Renal cortical epithelial cell (primary cell): ENCODE measurements at places on chromosomes 4 and X. TPM values are rescaled to one million over a fixed set of nuclear protein-coding genes. Genes with fewer than 3 reads are reported as not detected.

DNA sequence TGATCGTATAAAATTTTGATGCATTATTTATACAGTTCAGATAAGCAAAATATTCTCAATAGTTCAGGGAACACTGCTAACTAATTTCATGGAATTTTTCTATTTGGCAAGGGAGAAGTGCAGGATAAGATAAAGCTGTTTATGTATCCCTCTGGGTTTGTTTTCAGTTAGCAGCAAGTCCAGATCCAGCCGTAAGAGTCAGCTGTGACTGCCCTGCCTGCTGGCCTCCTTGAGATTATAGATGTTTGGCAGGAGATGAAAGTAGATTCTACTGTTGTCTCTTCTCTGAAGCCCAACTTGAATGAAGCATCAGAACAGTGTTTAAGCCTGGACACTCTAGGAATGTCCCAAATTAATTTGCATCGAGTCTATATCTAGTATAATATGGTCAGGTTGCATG lies 29.5 kb downstream of the ANTXR2 start:
- DNase-seq: no peak

- peak; percentile 19 for DNase-seq
These were observed 140.3 kb upstream of the CXCL13 start for GRCh38 chr4:77465271-77465670.

- no peak for DNase-seq
These were observed 41.9 kb upstream of the NSG1 start for GRCh38 chr4:4344915-4345527.

GRCh38 chr4:28675582-28675981 lies 1814.9 kb downstream of the STIM2 start:
- DNase-seq: no peak

- no peak for DNase-seq
These were observed 48.0 kb upstream of the TMEM131L start for GRCh38 chr4:153418121-153418520.

DNA sequence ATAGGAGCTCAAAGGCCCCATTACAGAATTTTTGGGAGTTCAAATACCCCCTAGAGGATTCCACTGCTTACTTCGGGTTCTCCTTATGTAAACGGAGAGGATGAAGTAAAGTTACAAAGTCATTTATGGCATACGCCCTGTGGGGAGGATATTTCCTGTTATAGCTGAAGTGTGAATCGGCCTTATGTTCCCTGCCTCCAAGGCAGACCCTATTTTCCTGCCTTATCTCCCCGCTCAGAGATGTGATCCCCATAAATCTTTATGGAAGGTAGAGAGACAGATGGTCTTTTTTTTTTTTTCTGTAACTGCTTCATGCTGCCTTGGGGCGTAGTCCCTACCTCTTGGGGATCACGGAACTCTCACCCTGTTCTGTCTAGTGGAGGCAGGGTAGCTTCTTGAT lies 56.0 kb upstream of the DHX15 start:
- no peak for DNase-seq

GRCh38 chr4:173436149-173436579 lies 37.2 kb upstream of the SCRG1 start:
- peak; percentile 36 for DNase-seq

- DNase-seq: peak; percentile 64
These were observed 1.7 kb downstream of the PDLIM5 start for GRCh38 chr4:94453391-94453963.

GRCh38 chrX:134186362-134187121 lies 50.4 kb upstream of the CCDC160 start:
- DNase-seq: peak; percentile 71

DNA sequence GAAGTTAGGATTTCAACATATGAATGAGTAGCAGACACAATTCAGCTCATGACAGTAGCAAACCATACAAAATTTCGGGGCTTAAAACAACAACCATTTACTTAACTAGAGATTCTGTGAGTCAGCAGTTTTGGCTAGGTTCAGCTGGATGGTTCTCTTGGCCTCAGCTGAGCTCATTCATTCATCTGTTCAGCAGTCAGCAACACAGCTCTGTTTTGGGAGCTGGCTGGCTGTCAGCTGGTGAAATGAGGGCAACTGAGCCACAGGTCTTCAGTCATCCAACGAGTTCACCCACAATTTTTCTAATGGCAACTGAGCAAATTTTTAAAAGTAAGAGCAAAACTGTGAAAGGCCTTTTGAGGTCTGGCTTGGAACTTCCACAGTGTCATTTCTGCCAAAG lies 2005.1 kb upstream of the AGA start:
- no peak for DNase-seq

The FRMPD4 gene
- total RNA-seq: under 0.01 and 0.30 TPM in 2 replicates

The GAGE12F gene
- total RNA-seq: not detected in 2 replicates

The CLGN gene
- total RNA-seq: 2.0 and 4.7 TPM in 2 replicates

The EPGN gene
- total RNA-seq: 5.3 and 22.7 TPM in 2 replicates
